M059J (cell line): ENCODE measurements at places on chromosomes 6 and 20. TPM values are rescaled to one million over a fixed set of nuclear protein-coding genes. Genes with fewer than 3 reads are reported as not detected.
A peak's percentile ranks its signal among the peaks of the same experiment; 100 is the strongest.

- DNase-seq = peak; percentile 74
Measured at GRCh38 chr20:7859356-7859802, 80.9 kb downstream of the HAO1 start.

DNA sequence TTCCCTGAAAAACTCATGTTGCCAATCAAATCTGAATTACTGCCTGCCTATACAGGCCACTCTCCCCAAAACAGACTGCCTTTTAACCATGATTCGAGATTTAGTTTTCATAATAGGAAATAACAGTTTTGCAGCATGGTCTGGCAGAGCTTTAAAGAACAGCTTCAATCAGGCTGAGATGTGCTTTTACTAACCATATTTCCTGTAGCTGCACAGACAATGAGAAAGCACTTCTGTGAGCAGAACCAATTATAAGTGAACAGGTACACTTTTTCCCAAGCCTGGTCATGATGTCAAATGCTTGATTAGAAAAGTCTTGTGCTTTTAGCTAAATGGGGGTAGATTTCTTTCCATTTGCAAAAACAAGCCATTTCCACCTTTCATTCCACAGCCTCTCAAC lies 108.2 kb downstream of the THEMIS start:
- DNase-seq = no peak

GRCh38 chr20:3452690-3453089 lies 18.1 kb upstream of the ATRN start:
- peak; percentile 67 for DNase-seq

The SLC26A8 gene
- total RNA-seq = 0.10 TPM in 1 of 2 replicates, not detected in the other
